Sigmoid colon (tissue), 7 donors: ENCODE measurements at places on chromosomes 1 and 21.

- DNase-seq = no peak
These were observed 246.6 kb downstream of the RRAGC start for GRCh38 chr1:38612951-38613350.

DNA sequence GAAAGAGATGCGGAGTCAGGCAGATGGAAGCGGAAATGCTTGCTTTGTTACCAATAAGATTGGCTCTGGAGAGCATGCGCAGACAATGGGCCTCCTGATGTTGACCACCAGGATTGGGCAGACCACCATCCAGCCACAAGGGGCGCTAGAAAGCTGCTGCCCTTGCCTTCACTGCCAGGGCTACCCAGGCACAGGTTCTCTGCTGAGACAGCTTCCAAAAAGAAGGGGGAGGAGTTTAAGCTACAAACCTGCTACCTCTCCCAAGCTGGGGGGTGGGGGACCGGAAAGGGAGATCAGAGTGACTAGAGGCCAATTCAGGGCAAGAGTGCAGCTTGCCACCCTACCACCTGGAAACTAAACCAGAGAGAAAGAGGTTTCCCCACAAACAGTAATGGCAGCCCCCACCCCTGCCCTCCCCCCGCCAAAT, 369.7 kb downstream of the RRAGC start:
- DNase-seq = no peak

GRCh38 chr1:172278478-172278877, 142.0 kb upstream of the C1orf105 start:
- no peak for DNase-seq

DNA sequence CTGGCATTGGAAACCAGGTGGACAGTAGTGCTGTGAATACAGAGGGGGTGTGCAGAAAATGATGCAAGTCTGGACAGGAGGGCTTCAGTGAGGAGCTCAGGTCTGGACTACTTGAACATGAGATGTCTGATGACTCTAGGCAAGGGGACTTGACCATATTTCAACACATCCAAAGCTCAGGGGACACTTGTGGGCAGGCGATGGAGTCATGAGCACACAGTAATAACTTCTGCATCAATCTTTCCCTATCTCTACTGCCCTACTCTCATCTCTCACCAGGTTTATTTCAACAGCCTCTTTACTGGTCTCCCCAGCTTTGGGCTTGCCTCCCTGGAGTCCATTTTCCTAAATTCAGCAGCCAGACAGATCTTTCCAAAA, 21.9 kb downstream of the FMO2 start:
- DNase-seq = no peak

- no peak for DNase-seq
These were observed 134.0 kb downstream of the FAM78B start for GRCh38 chr1:166032572-166033371.

GRCh38 chr1:79704067-79704466, 697.5 kb upstream of the ADGRL4 start:
- no peak for DNase-seq
